ENCODE measurements at places on chromosomes 3 and 15.

GRCh38 chr3:112979244-112979832, 4.4 kb upstream of the CD200R1 start:
- no peak for DNase-seq

DNA sequence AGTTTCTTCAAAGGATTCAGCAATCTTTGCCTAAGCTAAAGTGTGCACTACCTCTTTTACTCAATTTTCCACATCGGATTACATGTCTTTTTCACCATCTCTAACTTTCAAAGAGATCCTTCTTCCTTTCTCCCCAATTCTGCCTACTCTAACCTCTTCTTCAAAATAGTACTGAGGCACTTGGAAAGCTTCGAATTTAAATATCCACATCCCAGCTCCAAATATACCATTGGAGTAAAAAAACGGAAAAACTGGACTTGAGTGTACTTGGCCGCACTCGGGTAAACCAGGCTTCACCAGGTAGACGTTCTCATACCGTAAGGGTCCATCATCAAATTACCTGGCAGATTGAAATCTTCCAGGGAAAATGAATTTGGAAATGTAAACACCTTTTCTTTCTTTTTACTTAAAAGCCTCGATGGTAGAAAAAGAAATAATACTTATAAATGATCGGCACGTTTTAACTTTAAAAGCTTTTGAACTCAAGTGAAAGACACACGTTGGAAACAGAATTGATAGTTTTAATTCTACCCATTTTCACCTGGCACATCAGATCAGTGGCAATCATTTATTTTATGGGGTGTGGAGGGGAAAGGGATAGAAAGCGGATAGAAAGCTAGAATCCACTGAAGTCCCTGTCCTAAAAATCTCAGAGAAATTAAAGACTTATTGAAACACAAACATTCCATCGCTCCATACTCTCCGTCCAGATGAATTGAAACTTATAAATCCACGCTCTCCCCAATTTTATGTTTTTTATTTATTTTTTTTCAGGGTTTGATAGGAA, 8.2 kb upstream of the MEIS2 start:
- no peak for DNase-seq

GRCh38 chr3:128372707-128373533, 93.8 kb downstream of the DNAJB8 start:
- DNase-seq = no peak

GRCh38 chr3:177464392-177465256, 267.3 kb upstream of the TBL1XR1 start:
- DNase-seq = no peak

DNA sequence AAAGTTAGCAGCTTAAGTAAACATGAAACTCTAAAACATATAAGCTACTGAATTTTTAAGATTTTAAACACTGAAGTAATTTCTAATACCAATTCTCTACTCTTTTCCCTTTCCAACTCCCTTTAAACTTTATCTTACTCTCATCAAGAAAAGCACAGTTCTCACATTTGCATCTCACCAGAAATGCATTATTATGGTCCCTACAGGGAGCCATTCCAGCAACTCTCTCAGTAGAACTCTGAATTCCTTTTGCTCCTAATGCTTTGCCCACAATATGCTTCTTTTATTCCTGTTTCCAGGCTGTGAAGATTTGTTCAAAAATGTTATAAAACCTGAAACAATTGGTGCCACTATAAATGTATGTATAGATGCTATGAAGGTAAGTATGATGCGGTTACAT, 83.4 kb downstream of the TFDP2 start:
- no peak for DNase-seq

DNA sequence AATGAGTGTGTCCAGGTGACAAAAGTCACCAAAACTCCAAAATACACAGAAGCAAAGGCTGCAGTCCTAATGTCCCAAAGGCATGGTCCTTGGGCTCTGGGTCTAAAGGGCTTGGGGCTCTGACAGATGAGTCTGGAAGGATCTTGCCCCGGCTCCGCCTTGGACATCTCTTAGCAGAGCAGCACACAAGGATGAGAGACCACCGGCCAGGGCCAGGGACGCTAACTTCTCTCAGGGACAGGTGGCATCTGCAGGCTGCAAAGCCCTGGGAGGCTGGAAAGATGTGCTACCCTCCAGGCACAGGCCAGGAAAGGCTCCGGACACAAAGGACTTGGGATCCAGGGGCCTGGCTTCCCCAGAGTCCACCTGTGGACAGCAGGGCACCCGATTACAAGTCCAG, 14.1 kb upstream of the SHISA5 start:
- no peak for DNase-seq

DNA sequence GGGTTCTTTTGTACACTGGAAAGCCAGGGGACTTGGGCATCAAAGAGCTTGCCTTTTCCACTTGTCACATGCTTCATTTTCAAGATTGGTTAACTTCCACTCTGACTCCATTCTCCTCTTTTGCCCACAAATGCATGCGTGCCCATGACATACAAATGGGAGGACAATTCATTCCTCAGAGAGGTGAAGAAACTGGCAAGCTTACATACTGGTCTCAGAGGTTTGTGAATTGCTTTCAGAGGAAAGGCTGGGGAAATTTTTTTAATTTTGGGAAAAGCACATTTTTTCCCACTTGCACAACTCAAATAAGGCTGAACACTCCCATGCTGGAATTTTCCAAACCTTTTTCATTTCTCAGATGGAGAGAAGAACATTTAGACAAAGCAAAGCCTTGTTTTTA, 20.9 kb upstream of the AMOTL2 start:
- DNase-seq = no peak

DNA sequence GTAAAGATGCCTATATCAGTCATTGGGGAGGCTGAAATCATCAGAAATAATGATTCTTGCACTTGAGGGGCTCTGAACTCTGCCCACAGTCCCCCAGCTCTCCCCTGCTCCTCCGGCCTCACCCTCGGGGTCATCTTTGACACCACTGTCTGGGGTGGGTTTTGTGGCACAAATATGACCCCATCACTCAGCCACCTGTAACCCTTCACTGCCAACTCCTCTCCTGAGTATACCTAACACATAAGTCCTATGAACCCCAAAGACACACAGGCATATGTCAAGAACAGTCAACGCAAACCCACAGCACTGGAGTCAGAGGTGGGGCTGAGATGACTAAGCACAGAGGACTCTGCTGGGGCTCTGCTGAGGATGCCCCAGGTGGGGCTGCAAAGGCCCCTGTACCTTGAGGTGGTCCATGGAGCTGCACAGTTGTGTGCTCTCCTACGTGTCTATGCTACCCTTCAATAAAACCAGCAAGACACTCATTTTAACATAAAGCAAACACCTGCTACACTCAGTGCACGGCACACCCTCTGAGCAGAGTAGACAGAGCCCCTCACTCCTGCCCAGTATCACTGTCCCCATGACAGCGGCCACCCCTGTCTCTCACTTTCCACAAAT, 29.9 kb downstream of the SLC41A3 start:
- DNase-seq = no peak

- DNase-seq = no peak
Measured at GRCh38 chr3:120200493-120201235, 84.4 kb downstream of the GPR156 start.

GRCh38 chr3:189446959-189447560, 184.1 kb upstream of the TP63 start:
- DNase-seq = no peak

GRCh38 chr3:100591411-100591810, 18.0 kb upstream of the ADGRG7 start:
- DNase-seq = no peak

DNA sequence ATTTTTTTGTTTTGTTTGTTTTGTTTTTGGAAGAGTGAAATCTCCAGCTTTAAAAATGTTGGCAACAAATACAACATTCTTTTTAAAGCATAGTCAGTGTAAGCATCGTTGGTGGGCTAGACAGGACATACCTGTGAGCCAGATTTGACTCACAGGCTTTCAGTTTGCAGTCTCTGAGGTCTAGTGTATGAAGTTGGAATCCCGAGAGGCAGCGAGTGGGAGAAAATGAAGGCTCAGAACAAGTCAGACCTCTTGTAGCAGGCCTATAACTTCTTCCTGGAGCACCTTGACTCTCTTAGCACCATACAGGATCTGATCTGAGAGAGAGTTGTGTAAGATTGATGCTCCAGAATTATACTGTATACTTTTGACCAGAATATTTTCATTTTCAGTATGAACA, 60.2 kb downstream of the CNTN4 start:
- DNase-seq = no peak

DNA sequence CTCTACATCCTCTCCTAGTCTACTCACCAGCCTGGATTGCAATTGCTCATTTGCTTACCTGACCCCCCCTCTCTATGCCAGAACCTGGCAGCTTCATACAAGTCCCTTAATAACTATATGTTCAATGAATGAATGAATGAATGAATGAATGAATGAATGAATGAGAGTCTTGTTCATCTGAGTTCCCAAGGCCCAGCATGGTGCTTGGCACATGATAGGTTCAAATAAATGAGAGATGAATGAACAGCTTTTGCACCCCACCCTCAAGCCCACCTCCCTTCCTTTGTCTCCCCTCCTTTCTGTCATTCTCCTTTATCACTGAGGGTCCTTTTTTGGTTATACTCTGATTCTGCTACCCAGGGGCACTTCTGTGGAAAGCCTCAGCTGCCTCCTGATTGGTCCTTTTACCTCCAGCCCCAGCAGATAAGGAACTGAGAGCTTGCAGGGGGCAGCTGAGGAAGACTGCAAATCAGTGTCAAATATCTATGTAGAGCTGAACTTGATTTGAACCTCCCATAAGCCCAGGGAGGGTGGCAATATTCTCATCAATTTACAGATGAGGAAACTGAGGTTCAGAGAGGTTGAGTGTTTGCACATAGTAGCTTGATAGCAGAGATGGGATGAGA, 54.1 kb upstream of the CHRNB4 start:
- DNase-seq = no peak

GRCh38 chr15:89070197-89071124, 17.8 kb upstream of the ABHD2 start:
- DNase-seq = no peak

DNA sequence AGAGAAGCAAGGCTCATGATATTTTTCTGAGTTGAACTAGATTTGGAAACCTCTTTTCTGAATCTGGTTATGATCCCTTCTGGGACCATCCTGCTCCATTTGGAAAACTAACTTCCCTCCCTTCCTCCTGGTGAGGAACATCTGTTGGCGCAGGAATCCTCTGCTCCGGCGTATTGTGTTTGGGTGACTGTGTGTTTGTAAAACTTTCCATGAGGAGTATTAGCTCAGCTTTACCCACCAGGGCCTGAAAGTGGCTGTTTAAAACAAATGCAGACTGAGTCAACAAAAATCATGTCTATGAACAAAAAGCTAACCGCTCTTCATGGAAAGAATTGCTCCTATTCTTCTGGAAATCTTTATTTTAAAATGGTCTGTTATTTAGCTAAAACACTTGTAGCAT, 17.7 kb downstream of the STARD9 start:
- no peak for DNase-seq

Measured in activated CD8-positive, alpha-beta memory T cell treated with anti-CD3 and anti-CD28 coated beads, Interleukin-2, amount 50 U/mL, for 48 hours (primary cell).